T-helper 17 cell (primary cell): ENCODE measurements at places on chromosomes 12 and 14.
A peak's percentile ranks its signal among the peaks of the same experiment; 100 is the strongest.

GRCh38 chr12:124318278-124319020 lies 23.6 kb downstream of the RFLNA start:
- H3K4me1 ChIP-seq: peaks cover 5% of the 10 kb centered on the region
- H3K36me3 ChIP-seq: no peaks in the 10 kb centered on the region
- no peaks in the 10 kb centered on the region for H3K27me3 ChIP-seq
- DNase-seq: no peak
- no peak overlapping the region for H3K4me3 ChIP-seq

DNA sequence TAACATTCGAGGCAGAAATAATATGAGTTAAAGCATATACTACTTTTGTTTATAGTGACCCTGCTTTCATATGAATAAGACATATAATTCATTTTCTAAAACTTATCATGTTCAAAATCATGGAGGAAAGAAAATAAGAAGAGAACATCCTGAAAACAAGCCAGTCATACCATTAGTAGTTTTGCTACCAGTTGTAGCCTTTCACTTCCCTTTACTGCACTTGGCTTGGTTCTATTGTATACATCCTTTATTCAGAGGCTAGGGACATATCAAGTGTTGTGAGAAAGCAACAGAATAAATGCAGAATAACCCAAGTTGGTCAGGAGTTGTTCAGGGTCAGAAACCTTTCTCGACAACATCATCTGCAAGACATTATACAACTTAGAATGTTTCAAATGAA lies 598.7 kb downstream of the SOX5 start:
- H3K27ac ChIP-seq: no peak overlapping the region
- H3K27me3 ChIP-seq: no peaks in the 10 kb centered on the region
- no peak overlapping the region for H3K4me3 ChIP-seq

DNA sequence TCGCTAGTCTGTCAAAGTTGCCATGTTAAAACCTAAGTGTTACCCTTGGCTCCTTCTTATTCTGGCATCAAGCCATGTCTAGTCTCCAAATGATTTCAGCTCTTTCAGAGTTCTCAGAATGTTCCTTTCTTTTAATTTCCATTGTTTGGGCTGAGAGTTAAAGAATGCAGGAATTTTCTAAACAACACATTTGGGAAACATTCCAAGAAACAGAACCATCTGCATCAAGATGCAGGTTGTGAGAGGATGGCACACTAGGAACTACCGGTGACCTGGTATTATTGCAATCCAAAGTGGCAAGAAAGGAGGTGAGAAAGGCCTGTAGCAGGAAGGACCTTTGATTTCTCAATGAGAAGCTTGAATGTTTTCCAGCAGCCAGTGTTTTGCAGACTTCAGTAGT lies 30.1 kb downstream of the SLC35F4 start:
- H3K4me3 ChIP-seq: no peak overlapping the region
- H3K36me3 ChIP-seq: no peaks in the 10 kb centered on the region
- H3K27me3 ChIP-seq: peaks cover 6% of the 10 kb centered on the region

- H3K36me3 ChIP-seq: no peaks in the 10 kb centered on the region
- peak overlapping the region; percentile 99 for H3K27ac ChIP-seq
- no peaks in the 10 kb centered on the region for H3K27me3 ChIP-seq
- peak; percentile 71 for DNase-seq
- H3K4me1 ChIP-seq: peaks cover 55% of the 10 kb centered on the region
- H3K4me3 ChIP-seq: peak overlapping the region; percentile 87
Observed at GRCh38 chr12:120012067-120012621, 23.1 kb downstream of the BICDL1 start.

DNA sequence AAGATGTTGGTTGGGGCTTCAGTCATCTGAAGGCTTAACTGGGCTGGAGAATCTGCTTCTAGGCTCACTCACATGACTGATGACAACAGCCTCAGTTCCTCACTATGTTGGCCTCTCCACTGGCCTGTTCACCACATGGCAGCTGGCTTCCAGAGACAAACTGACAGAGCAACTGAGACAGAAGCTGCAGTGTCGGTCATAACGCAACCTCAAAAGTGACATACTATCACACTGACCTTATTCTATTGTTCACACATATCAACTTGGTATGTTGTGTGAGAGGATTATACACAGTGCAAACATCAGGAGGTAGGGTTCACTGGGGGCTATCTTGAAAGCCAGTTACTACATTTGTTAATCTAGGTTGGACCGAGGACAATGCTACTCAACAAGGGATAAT lies 92.9 kb downstream of the PAWR start:
- no peaks in the 10 kb centered on the region for H3K36me3 ChIP-seq
- no peak for DNase-seq
- no peaks in the 10 kb centered on the region for H3K4me1 ChIP-seq
- no peak overlapping the region for H3K4me3 ChIP-seq
- no peak overlapping the region for H3K27ac ChIP-seq

DNA sequence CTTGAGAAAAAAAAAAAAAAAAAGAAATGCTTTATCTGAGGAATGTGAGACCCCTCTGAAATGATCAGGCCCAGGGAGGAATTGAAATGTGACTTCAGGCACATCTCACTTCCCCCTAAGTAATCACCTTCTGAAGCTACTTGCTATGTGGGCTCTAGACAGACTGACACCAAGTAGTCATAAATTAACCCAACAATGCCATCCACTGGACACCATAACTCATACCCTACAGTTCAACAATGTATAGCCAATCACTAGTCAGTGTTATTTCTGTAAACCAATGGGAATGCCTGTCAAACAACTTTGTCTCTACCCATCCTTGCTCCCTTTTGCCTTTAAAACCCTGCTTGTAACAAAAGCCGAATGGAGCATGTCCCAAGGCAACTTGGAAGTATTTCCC lies 182.7 kb upstream of the TMPO start:
- no peaks in the 10 kb centered on the region for H3K36me3 ChIP-seq
- H3K4me3 ChIP-seq: no peak overlapping the region
- H3K4me1 ChIP-seq: peaks cover 3% of the 10 kb centered on the region
- DNase-seq: no peak

DNA sequence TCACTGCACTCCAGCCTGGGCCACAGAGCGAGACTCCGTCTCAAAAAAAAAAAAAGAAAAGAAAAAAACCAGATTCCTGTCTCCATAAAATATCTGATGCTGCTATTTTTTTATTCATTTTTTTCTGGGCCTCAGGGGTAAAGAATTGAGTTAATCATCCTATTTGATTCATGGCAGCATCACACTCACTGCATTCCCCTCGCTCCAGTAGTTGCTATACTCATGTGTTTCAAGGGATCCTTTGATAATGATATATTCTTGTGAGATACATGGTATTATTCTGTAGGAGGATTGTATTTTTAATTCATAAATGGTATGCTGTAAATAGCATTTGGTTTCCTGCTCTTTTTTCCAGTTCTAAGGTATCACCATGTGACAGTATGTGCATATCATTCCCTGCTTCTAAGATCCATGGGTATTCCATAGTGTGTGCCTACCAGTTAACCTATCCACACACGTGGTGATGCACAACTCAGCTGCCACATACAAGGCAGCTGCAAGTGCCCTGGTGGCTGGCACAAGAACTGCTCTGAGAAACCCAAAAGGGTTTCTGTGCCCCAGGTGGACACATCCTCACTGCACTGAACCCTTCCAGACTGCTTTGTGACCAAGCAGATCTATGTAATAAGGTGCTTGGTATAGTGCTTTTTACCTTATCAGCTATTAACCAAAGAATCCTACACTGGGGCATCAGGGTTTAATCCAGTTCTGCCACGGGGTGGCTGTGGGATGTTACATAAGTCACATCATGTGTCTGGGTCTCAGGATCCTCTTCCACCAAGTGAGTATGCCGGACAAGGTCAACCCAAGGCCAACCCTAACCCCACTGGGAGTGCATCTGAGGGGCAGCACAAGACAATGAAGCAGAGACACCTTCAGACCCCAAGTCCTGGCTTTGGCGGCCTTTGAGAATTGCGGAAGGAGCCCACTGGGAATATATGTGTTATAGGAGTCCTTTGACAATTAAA lies 74.6 kb downstream of the ZFP36L1 start:
- no peak for DNase-seq
- H3K27me3 ChIP-seq: no peaks in the 10 kb centered on the region
- no peak overlapping the region for H3K27ac ChIP-seq

- peak overlapping the region; percentile 61 for H3K27ac ChIP-seq
- H3K4me1 ChIP-seq: peaks cover 18% of the 10 kb centered on the region
- H3K27me3 ChIP-seq: no peaks in the 10 kb centered on the region
- no peak overlapping the region for H3K4me3 ChIP-seq
Observed at GRCh38 chr14:106662936-106663550, 1136.7 kb downstream of the TMEM121 start.

GRCh38 chr14:24518851-24519250 lies 10.8 kb upstream of the CMA1 start:
- no peak overlapping the region for H3K27ac ChIP-seq
- H3K27me3 ChIP-seq: peaks cover 19% of the 10 kb centered on the region
- H3K36me3 ChIP-seq: no peaks in the 10 kb centered on the region
- no peaks in the 10 kb centered on the region for H3K4me1 ChIP-seq

- H3K27me3 ChIP-seq: peaks cover 32% of the 10 kb centered on the region
- H3K27ac ChIP-seq: peak overlapping the region; percentile 14
- no peak for DNase-seq
- peak overlapping the region; percentile 84 for H3K4me3 ChIP-seq
- H3K4me1 ChIP-seq: peaks cover 11% of the 10 kb centered on the region
- H3K36me3 ChIP-seq: no peaks in the 10 kb centered on the region
Observed at GRCh38 chr14:51652168-51653078, 713 bp downstream of the FRMD6 start.

DNA sequence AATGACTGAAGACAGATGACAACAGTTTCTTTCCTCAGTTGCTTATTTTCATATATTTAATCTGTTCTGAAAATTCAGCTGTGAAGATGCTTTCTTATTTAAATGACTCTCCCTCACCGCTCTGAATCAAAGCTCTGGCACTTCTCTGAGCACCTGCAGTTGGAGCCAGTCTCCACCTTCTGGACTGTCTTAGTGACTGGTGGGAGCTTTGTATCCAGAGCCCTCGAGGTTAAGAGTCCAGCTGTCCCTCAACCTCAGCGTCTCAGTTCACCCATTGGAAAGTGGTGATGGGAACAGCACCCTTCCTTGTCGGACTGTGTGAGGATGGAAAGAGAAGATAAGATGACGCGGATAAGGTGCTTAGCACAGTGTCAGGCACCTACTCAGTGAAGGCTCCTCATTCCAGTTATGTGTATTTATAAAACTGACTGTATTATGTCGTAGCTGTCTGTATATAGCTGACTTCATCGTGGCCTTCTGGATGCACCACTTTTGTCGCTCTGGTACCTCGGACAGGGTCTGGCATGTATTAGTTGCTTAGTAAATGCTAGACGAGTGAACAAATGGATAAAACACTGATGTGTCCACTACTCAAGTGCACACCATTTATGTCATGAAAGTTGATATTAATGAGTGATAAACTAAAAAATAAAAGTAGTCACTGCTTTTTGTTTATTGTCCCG lies 34.5 kb downstream of the ELK3 start:
- H3K4me1 ChIP-seq: peaks cover 31% of the 10 kb centered on the region
- no peaks in the 10 kb centered on the region for H3K27me3 ChIP-seq
- peaks cover 12% of the 10 kb centered on the region for H3K36me3 ChIP-seq
- peak overlapping the region; percentile 91 for H3K27ac ChIP-seq
- no peak for DNase-seq

- no peak overlapping the region for H3K4me3 ChIP-seq
- no peaks in the 10 kb centered on the region for H3K4me1 ChIP-seq
- no peaks in the 10 kb centered on the region for H3K27me3 ChIP-seq
- no peak overlapping the region for H3K27ac ChIP-seq
- DNase-seq: no peak
- H3K36me3 ChIP-seq: no peaks in the 10 kb centered on the region
Observed at GRCh38 chr12:97940629-97941028, 478.0 kb downstream of the RMST start.

- no peaks in the 10 kb centered on the region for H3K36me3 ChIP-seq
- peaks cover 23% of the 10 kb centered on the region for H3K27me3 ChIP-seq
- H3K4me1 ChIP-seq: peaks cover 9% of the 10 kb centered on the region
Observed at GRCh38 chr12:52884526-52885293, 20.2 kb downstream of the KRT8 start.

- no peak overlapping the region for H3K4me3 ChIP-seq
- no peak for DNase-seq
- H3K27me3 ChIP-seq: no peaks in the 10 kb centered on the region
- no peak overlapping the region for H3K27ac ChIP-seq
- no peaks in the 10 kb centered on the region for H3K36me3 ChIP-seq
Observed at GRCh38 chr12:2673966-2674810, 120.6 kb upstream of the FKBP4 start.

GRCh38 chr12:66194122-66194521 lies 5.1 kb downstream of the IRAK3 start:
- peaks cover 8% of the 10 kb centered on the region for H3K4me1 ChIP-seq
- H3K27ac ChIP-seq: no peak overlapping the region
- no peak overlapping the region for H3K4me3 ChIP-seq

- peaks cover 16% of the 10 kb centered on the region for H3K4me1 ChIP-seq
- no peaks in the 10 kb centered on the region for H3K27me3 ChIP-seq
- H3K36me3 ChIP-seq: no peaks in the 10 kb centered on the region
- no peak for DNase-seq
- no peak overlapping the region for H3K27ac ChIP-seq
Observed at GRCh38 chr12:47114481-47114892, 34.7 kb upstream of the AMIGO2 start.

DNA sequence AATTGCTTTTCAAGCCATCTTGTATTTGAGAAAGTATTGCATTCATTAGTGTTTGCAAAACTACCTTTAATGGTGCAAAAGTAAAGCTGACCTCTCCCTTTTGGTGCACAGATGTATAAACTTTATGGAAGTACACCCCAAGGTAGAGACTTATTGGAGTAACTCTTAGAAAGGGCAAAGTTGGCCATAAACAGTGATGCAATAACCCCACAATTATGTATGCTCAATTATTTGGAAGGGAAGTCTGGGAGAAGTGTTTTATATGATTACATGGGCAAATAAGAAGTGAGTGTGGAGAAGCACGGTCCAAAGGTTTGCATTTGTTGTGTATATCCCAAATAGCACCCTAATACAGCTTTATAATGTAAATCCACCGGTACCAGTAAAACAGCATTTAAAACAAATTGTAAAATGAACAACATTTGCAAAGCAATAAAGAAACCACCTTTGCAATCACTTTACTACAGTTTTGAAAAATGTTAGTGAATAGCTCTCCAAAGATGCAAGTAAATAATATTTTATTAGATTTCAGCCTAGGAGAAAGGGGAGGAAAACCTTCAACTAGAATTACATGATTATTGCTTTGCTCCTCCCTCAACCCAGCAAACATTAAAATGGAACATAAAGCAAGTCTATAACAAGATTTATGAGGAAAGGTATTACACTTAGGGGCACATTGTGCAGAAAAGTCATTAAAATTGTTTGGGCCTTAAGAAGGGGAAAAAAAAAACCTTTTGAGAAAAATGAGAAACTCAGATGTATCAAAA lies 70.5 kb downstream of the HMGA2 start:
- H3K27me3 ChIP-seq: peaks cover 69% of the 10 kb centered on the region
- H3K4me1 ChIP-seq: peaks cover 2% of the 10 kb centered on the region
- DNase-seq: no peak
- H3K4me3 ChIP-seq: no peak overlapping the region

GRCh38 chr12:27592548-27592947 lies 68.5 kb downstream of the PPFIBP1 start:
- H3K27me3 ChIP-seq: no peaks in the 10 kb centered on the region
- peaks cover 6% of the 10 kb centered on the region for H3K4me1 ChIP-seq
- H3K4me3 ChIP-seq: no peak overlapping the region
- DNase-seq: no peak

GRCh38 chr12:71441836-71442566 lies 2.4 kb downstream of the LGR5 start:
- H3K27ac ChIP-seq: no peak overlapping the region
- peaks cover 10% of the 10 kb centered on the region for H3K4me1 ChIP-seq
- peak overlapping the region; percentile 34 for H3K4me3 ChIP-seq
- H3K27me3 ChIP-seq: peaks cover 62% of the 10 kb centered on the region
- no peaks in the 10 kb centered on the region for H3K36me3 ChIP-seq
- DNase-seq: no peak

GRCh38 chr12:97944576-97944975 lies 482.0 kb downstream of the RMST start:
- no peak overlapping the region for H3K27ac ChIP-seq
- H3K4me3 ChIP-seq: no peak overlapping the region
- DNase-seq: no peak
- H3K4me1 ChIP-seq: no peaks in the 10 kb centered on the region
- no peaks in the 10 kb centered on the region for H3K36me3 ChIP-seq
- no peaks in the 10 kb centered on the region for H3K27me3 ChIP-seq
